ENCODE measurements at places on chromosomes 3 and 15.

- no peak for DNase-seq
- no peaks in the 10 kb centered on the region for H3K27me3 ChIP-seq
- H3K27ac ChIP-seq = no peak overlapping the region
- H3K36me3 ChIP-seq = no peaks in the 10 kb centered on the region
Measured at GRCh38 chr15:70503073-70503745, 260.1 kb downstream of the UACA start.

- DNase-seq = no peak
- no peaks in the 10 kb centered on the region for H3K36me3 ChIP-seq
- H3K27me3 ChIP-seq = no peaks in the 10 kb centered on the region
- no peak overlapping the region for H3K4me3 ChIP-seq
- peaks cover 7% of the 10 kb centered on the region for H3K4me1 ChIP-seq
- no peak overlapping the region for H3K27ac ChIP-seq
Measured at GRCh38 chr3:170745211-170745718, 124.7 kb downstream of the RPL22L1 start.

DNA sequence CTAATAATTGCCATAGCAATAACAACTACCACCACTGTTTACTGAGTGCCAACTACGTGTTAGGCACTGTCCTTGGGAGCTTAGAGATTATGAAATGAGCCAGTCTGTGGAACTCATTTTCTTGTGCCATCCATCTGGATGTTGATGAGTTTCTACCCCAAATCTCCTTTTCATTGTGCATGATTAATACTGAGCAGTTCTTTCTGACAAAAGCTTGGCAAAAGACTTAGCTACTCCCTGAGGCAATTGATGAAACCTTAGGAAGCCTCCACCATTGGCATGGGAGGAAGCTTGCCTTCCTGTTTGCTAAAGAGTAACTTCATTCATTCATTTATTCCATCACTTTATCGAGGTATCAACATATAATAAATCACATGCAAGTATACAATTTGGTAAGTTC is 39.8 kb downstream of the PRICKLE2 start:
- DNase-seq = no peak
- H3K36me3 ChIP-seq = no peaks in the 10 kb centered on the region
- no peak overlapping the region for H3K27ac ChIP-seq
- no peak overlapping the region for H3K4me3 ChIP-seq
- H3K4me1 ChIP-seq = peaks cover 11% of the 10 kb centered on the region

DNA sequence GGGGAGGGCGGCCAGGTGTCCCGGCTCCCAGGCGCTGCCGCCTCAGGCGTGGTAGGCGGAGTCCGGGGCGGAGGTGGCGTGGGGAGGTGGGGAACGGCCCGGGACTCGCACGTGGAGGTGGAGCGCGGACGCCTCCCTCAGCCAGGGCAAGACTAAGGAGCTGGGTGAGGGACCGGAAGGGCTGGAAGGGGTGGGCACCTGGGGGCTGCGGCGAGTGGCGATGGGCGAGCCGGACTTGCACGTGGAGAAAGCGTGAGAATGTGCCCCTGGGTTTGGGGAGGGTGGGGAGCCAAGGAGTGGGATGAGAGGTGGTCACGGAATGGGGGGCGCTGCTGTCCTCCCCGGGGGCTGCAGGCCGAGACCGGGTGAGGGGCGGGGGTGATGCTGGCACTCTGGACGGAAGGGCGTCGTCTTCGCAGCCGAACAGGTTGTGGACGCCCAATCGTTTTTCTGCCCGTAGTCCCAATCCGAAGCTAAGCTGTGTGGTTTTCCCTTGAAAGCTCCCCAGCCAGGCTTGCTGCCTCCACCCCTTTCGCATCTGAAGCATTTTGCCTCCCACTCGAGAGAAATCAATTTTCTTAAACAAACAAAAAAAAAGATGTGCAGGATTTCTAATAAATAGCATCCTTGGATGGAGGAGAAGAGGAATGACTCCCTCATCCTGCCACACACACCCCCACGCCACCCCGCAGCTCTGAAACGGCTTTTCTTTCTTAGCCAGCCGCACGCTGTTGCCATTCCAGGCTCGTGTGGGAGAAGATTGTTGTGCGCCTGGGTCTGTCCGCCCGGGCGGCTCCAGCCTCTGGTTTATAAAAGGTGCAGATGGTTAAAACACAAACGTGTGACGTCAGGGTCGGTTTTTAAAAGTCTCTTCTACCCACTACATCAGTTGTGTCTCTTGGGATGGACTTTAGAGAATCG is 62.5 kb upstream of the ANKRD28 start:
- DNase-seq = peak; percentile 46
- peak overlapping the region; percentile 67 for H3K4me3 ChIP-seq
- H3K27ac ChIP-seq = peak overlapping the region; percentile 69
- peaks cover 11% of the 10 kb centered on the region for H3K4me1 ChIP-seq
- no peaks in the 10 kb centered on the region for H3K36me3 ChIP-seq

- DNase-seq = no peak
- no peak overlapping the region for H3K27ac ChIP-seq
Measured at GRCh38 chr3:189966843-189967242, 153.9 kb downstream of the P3H2 start.

DNA sequence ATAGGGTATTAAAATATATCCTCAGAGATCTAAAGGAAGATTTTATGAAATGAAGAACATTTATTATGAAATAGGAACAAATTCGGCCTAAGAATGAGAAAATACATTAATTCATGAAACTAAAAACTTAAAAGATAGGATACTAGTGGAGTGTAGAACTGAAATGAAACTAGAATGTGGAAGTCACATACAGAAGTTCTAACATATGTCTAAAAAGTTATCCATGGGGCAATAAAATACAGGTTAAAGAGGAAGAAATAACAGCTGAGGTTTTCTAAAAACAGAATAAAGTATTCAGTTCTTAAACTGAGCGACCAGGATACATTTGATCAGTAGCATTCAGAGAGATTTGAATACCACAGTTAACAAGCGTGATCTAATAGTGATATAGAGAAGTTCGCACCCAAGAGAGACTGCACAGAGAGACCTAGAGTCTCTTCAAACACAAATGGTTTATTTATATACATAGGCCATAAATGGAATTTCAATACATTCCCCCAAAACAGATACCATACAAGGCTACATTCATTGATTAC is 85.9 kb downstream of the FEZF2 start:
- DNase-seq = no peak
- no peak overlapping the region for H3K4me3 ChIP-seq
- H3K27ac ChIP-seq = no peak overlapping the region

DNA sequence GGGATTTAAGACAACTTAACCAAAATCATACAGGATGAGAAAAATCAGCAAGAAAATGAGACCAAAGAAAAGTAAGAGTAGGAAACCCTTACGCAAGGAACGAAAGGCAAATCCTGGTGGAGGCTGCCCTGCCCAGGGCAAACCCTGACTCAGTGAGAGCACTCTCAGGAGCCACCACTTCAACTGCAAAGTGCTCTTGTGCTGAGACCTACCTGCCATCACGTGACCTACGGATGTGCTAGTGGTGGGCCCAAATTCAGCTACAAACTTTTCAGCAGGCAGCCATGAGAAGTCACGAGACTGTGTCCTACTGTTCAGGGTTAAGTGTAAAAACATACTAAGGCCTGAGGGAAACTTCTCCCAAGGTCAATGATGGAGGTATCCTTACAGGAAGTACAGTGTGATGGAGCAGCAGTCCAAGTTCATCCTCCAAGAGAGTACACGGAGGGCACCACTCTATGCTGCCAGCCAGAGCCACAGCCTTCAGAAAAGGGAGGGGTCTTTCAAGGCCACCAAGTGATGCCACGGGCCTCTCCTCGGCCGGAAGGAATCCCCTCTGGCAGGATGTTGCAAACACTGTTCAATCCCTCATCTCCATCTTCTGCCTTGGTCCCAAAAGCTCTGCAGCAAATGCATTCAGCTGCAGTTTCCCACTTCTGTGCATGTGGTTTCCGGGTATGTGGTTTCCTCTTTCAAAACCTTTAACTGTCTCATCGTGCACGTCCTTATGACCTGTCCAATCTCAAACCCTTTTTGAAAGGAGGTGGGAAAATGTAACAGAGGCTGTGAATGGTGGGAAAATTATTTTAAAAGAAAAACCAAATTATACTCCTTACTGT is 9.5 kb downstream of the CHSY1 start:
- no peaks in the 10 kb centered on the region for H3K27me3 ChIP-seq
- DNase-seq = no peak
- no peak overlapping the region for H3K27ac ChIP-seq

GRCh38 chr3:135168822-135169221 is 373.8 kb downstream of the EPHB1 start:
- no peak overlapping the region for H3K4me3 ChIP-seq
- peaks cover 5% of the 10 kb centered on the region for H3K36me3 ChIP-seq
- DNase-seq = no peak
- no peaks in the 10 kb centered on the region for H3K27me3 ChIP-seq
- no peak overlapping the region for H3K27ac ChIP-seq

DNA sequence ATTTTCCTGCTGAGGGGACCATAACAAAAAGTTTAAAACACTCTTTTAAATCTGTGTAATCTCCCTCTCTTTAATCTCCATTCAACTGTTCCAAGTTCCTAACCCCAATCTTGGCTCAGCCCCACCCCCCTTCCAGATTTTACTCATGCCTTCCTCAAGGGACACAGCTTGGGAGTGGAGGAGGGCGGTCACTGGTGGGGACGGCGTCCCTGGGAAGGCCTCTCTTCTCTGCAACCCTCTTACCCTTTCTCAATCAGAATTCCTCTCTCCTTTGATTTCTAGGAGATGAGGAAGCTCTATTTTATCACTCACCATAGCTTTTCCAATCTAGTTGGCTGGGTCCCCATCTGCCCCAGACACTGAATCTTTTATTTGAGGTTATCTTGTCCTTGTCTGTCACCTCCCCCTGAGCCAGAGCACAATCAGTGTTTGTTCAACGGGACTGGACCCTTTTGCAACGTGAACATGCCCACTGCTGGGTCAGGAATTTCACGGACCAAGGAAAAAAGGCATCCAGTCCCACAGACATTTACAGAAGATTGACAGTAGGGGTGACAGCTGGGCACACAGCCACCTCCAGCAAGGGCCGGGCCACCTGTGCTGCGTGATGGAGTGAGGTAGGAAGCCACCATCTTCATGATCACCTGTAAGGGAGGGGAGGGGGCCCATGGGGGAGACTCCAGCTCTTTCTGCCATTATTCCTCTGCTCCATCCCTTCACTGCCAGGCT is 84.0 kb upstream of the HERC1 start:
- H3K4me1 ChIP-seq = peaks cover 29% of the 10 kb centered on the region
- no peak overlapping the region for H3K4me3 ChIP-seq
- no peak for DNase-seq
- peaks cover under 1% of the 10 kb centered on the region for H3K36me3 ChIP-seq
- H3K27ac ChIP-seq = no peak overlapping the region

DNA sequence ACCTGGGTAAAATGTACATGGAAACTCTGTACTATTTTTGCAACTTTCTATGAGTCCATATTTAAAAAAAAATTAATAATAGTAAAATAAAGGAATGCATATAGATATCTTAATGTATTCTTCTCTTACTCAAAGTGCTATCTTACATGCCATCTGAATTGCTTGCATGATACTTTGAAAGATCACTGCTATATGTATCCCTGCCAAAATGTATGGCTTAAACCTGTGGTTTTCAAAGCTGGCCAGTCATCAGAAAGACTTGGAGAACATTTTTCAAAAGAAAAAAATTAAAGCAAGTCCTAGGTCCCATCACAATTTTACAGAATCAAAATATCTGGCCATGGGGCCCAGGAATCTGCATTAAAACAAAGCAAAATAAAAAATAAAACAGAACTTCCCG is 262.1 kb downstream of the LPP start:
- no peak overlapping the region for H3K4me3 ChIP-seq
- H3K4me1 ChIP-seq = no peaks in the 10 kb centered on the region
- no peaks in the 10 kb centered on the region for H3K36me3 ChIP-seq
- no peak overlapping the region for H3K27ac ChIP-seq
- no peak for DNase-seq

- no peaks in the 10 kb centered on the region for H3K27me3 ChIP-seq
- no peaks in the 10 kb centered on the region for H3K36me3 ChIP-seq
- H3K4me3 ChIP-seq = no peak overlapping the region
- peak overlapping the region; percentile 11 for H3K27ac ChIP-seq
- DNase-seq = no peak
- peaks cover 4% of the 10 kb centered on the region for H3K4me1 ChIP-seq
Measured at GRCh38 chr3:172140499-172141391, 101.4 kb downstream of the FNDC3B start.

- H3K27me3 ChIP-seq = no peaks in the 10 kb centered on the region
- no peak overlapping the region for H3K4me3 ChIP-seq
- H3K4me1 ChIP-seq = peaks cover 7% of the 10 kb centered on the region
- no peaks in the 10 kb centered on the region for H3K36me3 ChIP-seq
- H3K27ac ChIP-seq = no peak overlapping the region
- DNase-seq = no peak
Measured at GRCh38 chr3:188220988-188221818, 67.2 kb downstream of the LPP start.

DNA sequence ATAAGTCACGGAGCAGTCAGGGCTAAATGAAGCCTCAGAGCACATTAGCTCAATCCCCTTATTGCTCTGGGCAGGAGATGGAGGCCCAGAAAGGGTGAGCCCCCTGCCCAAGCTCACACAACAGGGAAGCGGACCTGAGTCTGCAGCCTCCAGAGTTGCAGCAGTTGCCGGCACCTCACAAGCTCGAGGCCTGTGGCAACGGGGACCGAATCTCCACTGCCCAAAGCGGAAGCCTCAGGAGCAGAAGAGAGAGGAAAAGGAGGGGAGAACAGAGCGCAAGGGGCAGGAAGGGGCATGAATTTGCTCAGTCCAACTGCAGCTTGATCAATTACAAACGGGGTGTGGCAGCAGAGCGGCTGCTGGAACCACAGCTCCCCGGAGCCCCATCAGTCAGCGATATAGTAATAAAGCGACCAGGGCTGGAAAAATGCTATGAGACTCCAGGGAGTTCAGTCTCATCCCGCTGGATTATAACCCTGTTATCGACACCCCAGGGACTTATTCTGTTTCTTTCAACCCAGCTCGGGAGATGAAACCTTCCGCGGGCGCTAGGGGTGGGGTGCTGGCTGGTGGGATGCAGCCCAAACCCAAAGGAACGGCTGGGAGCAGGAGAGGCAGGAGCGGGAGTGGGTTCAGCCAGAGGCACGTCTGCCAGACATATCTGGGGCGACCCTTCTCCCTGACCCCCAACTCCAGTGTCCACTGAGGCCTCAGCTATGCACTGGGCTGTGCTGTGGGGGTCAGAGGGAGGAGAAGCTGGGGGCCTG is 219.7 kb upstream of the LINGO1 start:
- H3K4me1 ChIP-seq = peaks cover 27% of the 10 kb centered on the region
- no peaks in the 10 kb centered on the region for H3K27me3 ChIP-seq
- H3K27ac ChIP-seq = no peak overlapping the region
- no peak for DNase-seq
